ENCODE measurements at places on chromosomes 5 and 9. TPM values are rescaled to one million over a fixed set of nuclear protein-coding genes. Genes with fewer than 3 reads are reported as not detected.
A peak's percentile ranks its signal among the peaks of the same experiment; 100 is the strongest.

DNA sequence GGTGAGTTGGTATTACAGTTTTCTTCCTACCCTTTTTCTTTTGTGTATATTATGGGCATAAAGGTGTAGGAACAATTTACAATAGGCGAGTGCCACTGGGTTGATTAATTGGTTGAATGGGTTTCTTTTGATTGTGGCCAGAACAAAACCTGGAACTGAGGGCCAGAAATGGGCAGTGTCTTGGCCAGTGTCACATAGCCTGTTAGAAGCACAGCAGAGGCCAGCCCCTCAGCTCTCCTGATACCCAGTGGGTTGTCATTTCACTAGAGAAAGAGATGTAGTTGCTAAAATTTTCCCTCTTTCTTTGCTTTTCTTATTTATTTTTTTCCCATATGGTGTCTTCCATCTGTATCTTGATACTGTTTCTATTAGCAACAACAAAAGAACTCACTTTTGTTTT lies 38.8 kb upstream of the SEMA6A start:
- DNase-seq: no peak

GRCh38 chr5:22988937-22989336 lies 135.8 kb upstream of the CDH12 start:
- no peak for DNase-seq

GRCh38 chr9:114240647-114241558 lies 82.0 kb upstream of the ORM1 start:
- DNase-seq: no peak

Gene SARDH
- total RNA-seq: 2.3 TPM

DNA sequence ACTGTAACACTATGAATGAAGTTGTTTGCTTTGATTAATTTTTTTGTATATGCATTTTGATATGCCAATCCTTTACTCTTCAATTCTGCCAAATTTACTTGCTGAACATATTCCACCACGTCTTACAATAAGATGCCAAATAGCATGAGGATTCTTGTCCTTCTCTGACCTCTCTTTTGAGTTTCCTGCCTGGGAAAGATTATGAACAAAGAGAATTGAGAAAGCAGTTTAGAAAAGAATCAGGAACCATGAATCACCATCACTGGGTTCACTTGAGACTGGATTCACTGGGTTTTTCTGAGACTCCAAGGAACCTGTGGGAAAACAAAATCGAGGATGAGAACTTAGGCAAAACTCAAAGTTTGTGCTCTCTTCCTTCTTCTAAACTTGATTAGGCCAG lies 256.5 kb downstream of the CETN3 start:
- no peak for DNase-seq

Gene PCDHA10
- not detected for total RNA-seq

GRCh38 chr9:10690546-10690945 lies 77.7 kb upstream of the PTPRD start:
- DNase-seq: no peak

DNA sequence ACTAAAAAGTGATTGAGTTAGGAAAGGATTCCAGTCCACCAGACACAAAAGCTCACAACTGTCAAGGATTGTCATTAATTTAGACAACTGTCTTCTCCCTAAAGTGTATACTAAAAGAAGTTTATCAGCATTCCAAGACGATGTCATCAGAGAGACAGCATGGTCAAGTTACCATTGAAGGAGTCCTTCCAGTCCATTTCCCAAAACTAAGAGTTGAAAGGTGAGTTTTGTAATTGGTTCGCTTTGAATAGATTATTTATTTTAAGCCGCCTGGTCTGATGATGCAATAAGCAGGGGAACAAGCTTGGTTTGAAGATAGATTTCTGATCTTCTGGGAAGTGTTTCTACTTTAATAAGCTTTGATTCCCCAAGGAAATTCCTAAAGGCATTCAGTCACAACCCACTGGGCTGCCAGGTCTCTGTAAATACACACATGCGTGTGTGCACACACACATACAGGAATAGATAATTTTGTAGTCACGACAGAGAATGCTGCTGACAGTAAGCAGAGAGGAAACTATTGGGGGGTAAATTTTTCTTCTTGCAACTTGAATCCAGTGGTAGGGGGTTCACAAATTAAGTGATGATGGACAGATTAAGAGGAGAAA lies 234.8 kb downstream of the PIK3R1 start:
- no peak for DNase-seq

Gene LOX
- total RNA-seq: not detected

Gene PAEP
- total RNA-seq: not detected

DNA sequence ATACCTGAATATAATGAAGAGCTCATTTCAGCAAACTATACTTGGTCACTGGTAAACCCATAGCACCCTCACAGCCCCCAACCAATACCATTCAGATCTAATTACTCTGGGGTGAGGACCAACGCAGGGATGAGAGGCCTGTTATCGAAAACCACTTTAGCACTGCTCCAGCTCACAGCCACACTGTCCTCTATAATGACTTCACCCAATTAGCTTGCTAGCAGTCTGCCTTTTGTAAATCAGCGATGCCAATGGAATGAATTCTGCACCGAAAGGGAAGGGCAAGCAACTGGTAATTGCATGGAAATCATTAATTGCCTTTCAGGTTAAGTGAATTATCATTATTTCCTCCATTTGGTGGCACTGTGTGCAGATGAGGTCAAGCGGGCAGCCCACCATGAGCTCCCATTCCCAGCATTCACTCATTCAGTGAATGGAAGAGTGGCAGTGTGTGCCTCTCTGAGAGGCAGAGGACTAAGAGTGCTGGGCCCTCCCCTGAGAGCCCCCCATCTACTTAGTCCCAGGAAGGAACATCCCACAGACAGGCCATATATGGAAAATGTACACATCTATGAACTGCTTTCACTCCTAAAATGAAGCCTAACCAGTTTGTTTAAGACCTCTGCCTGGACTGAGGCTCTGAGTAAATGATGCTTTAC lies 262.1 kb downstream of the SPOCK1 start:
- DNase-seq: no peak

- DNase-seq: peak; percentile 31
Measured at GRCh38 chr5:541539-542318, 17.5 kb upstream of the SLC9A3 start.

- no peak for DNase-seq
Measured at GRCh38 chr5:165187815-165188214, 1682.4 kb downstream of the MAT2B start.

All from activated naive CD8-positive, alpha-beta T cell treated with anti-CD3 and anti-CD28 coated beads, Interleukin-2, amount 10 ng/mL, durations not matched to agents 7 days and 5 days (primary cell).